Effector memory CD4-positive, alpha-beta T cell (primary cell): ENCODE measurements at places on chromosomes 4 and X.
A peak's percentile ranks its signal among the peaks of the same experiment; 100 is the strongest.

- DNase-seq, result no peak
These were observed 7.5 kb upstream of the LETM1 start for GRCh38 chr4:1863297-1864033.

DNA sequence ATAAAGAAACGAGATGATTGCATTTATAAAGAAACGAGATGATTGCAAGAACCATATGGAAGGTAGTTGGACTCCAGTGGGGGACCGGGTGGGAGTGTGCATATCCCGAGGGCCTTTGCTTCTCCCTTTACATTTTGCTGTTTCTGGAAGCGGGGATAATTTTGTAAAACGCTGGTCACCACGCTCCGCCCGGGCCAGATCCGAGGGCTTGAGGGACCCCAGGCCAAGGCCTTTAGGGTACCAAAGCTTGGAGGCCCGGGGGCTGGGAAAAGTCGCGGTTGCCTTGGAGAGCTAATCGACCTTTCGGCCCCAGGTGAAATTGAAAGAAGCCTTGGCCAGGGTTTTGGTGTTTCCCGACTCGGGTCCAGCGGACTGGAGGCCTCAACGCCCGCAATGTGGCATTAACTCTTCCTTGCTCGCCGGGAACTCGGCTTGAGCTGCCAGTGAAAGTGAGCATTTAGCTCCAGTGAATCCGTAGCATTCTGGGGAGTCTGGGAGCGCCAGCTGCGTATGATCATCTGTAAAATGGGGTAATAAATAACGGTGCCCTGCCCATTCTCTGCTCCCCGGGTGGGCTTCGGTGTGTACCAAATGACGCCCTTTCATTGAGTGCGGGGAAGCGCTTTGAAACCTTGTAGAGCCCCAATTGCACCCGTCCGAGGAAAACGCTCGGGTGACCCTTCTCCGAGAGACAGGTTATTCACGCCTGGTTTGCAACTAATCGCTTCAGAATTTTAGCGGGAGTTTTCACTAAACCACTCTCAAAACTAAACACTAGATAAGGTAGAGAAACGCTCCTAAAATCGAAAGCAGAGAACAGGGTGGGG is 4.5 kb downstream of the NKX3-2 start:
- DNase-seq, result no peak

DNA sequence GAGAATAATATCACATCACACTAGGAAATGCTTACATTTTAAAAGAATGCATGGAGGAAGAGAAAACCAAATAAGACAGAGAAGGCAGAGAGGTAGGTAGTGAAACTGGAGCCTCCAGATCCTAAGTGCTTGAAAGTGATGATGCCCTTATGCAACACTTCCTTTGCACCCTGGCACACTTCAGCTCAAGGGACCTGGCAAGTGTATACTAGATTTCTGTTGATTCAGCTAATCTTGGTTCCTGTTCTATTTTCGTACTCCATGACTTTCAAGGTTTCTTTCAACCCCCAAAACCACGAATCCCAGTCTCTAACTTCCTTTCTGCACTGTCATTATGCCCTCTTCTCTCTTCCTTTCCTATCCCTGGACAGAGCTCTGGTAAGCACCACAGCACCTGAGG is 36.9 kb upstream of the SH3KBP1 start:
- no peak for DNase-seq

- DNase-seq, result peak; percentile 29
These were observed 1.8 kb upstream of the BCORL1 start for GRCh38 chrX:129980540-129981199.

- DNase-seq, result no peak
These were observed 82.2 kb upstream of the HELT start for GRCh38 chr4:184936071-184936470.

DNA sequence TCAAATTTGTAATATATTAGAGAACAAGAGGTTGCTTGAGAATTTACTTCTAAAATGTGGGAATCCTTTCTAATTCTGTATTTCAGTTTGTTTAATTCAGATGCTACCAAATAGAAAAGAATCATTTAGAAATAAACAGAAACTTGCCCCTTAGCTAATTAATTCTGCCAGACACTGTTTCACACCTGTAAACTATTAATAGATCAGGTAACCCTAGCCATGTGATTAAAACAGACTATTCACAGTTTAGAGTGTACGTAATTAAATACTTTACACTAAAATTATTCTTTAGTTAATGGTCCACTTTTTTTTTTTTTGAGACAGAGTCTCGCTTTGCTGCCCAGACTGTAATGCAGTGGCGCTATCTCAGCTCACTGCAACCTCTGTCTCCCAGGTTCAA is 124.0 kb downstream of the PTPN13 start:
- no peak for DNase-seq

- DNase-seq, result no peak
These were observed 178.3 kb upstream of the GYPA start for GRCh38 chr4:144318797-144319196.

GRCh38 chr4:156401371-156401770 is 447.7 kb upstream of the CTSO start:
- no peak for DNase-seq

DNA sequence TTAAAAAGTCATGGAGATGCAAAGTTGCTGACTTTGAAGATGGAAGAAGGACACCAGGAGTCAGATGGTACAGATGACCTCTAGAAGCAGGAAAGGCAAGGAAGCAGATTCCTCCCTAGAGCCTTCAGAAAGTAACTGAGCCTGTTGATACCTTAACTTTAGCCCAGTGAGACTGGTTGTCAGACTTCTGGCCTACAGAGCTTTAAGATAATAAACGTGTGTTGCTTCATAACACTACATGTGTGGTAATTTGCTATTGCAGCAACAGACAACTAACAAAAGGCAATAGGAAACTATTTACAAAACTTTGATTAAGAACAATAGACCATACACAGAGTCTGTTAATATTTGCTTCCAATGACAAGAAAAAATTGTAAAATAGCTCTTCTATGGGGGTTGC is 102.0 kb upstream of the USP38 start:
- no peak for DNase-seq

GRCh38 chrX:1658071-1658491 is 43.2 kb downstream of the ASMT start:
- no peak for DNase-seq

DNA sequence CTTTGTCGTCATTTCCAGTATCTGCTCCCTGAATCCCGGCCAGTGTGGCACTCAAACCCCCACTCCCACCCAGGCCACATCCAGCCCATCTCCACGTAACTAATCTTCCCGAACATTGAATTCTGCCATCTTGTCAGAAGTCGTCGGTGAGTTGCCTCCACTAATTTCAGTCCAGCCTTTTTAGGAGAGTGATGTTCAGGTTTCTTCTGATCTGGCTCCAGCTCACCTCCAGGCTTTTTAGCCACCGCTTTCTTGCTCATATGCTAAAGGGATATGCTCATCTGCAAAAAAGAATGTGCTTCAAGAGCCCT is 1.3 kb downstream of the TMEM165 start:
- no peak for DNase-seq

- peak; percentile 52 for DNase-seq
These were observed 24.2 kb downstream of the GPRIN3 start for GRCh38 chr4:89283226-89284009.

DNA sequence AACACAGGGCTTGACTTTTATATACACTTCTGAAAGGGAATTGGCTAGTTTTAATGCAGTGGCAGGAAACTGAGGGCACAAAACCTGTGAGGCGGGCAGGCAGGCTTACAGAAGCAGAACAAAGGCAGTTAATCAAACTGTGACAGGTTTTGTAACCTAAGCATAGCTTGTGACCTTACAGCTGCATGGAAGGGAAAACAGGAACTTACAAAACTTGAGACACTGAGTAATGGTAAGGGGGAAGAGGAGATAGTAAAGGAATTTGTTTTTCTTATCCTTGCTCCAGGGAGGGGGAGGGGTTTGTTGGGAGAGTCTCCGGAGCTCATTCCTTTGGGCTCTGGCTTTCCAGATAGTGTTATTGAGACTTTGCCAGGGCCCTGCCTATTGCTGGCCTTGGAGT is 55.6 kb downstream of the SLITRK4 start:
- DNase-seq, result no peak

DNA sequence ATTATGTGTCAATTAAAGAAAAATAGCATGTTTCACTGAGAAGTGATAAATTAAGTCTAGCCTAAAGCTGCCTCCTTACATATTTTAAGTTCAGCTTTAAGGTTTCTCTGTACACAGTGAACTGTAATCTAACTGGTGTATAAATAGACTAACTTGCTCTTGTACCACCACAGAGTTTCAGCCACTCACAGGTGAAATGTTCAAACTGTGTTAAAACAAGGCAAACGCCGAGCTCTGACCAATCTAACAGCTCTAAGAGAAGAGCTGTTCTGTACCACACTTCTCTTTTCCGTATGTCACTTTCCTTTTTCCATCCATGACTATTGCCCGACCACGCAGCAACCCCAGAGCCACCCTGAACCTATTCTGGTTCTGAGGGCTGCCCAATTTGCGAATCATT is 64.5 kb downstream of the DCHS2 start:
- no peak for DNase-seq

DNA sequence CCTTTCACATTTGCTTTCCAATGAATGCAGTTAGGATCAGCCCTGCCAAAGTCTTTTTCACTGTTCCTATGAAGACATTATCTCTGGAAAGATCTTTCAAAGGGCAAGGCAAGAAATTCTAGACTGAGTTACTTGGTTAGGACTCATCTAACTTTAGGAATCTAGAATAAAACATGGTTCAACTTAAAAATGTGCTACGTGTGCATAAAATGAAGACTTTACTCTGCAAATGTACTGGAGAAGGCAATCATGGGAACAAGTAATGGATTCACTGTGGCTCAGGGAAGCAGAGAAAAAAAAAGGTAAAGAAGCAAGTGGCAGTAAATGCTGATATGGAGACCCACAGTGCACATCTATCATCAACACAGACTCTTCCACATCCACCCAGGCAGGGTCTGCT is 297.4 kb downstream of the HNRNPD start:
- DNase-seq, result no peak

DNA sequence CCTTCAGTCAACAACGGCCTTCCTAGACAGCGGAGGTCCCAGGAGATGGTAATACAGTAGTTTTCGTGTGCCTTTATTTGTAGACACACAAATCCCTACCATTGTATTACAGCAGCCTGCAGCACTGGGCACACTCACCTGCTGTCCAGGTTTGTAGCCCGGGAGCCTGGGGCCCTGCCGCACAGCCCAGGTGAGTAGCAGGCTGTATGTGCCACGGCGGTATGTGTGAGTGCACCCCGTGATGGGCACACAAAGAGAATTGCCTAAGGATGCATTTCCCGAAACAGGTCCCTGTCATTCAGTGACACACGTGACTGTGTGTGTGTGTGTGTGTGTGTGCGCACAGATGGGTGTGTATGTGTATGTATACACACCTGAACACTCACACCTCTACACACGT is 8.1 kb upstream of the SLC25A6 start:
- no peak for DNase-seq

- DNase-seq, result no peak
These were observed 767 bp downstream of the PAQR3 start for GRCh38 chr4:78938474-78938867.

DNA sequence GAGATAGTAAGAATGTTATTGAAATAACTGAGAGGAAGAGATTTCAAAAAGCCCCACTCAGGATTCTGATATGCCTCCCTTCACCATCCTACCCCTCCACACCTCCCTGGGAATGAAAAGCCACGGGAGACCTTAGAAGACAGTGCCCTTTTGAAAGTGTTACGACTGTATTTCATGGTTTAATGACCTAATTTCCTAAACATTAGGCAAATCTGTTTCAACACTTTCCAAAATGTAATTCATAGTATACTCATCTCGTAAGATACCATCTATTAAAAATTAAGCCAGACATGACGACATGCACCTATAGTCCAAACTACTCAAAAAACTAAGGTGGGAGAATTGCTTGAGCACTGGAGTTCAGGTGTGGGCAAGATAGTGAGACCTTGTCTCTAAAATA is 106.3 kb downstream of the HNRNPD start:
- DNase-seq, result no peak

- DNase-seq, result peak; percentile 69
These were observed 4.5 kb upstream of the CXCR3 start for GRCh38 chrX:71622576-71623450.

GRCh38 chrX:140503714-140504351 is 1.0 kb downstream of the SOX3 start:
- no peak for DNase-seq

DNA sequence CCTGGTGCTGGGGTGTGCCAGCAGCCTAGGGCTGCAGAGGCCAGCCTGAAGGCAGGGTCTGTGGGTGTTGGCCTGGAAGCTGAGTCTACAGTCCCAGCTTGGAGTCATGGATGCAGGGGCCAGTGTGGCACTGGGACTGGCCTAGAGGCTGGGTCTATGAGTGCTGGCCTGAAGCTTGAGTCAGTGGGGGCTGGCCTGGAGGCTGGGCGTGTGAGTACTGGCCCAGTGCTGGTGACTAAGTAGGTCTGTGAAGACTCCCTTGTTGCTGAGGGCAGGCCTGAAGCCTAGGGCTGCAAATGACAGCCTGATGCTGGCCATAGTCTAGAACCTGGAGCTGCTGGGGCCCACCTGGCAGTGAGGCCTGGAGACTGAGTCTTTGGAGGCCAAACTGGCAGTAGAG is 31.3 kb upstream of the ALG13 start:
- no peak for DNase-seq

DNA sequence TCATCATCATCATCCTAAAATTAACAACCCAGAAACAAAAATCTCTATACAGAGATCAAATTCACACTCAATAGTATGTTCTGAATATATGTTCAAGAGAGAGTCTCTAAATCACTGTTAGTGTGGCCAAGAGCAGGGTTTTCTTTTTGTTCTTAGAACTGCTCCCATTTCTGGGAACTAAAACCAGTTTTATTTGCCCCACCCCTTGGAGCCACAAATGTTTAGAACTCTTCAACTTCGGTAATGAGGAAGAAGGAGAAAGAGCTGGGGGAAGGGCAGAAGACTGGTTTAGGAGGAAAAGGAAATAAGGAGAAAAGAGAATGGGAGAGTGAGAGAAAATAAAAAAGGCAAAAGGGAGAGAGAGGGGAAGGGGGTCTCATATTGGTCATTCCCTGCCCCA is 32.3 kb downstream of the CYBB start:
- DNase-seq, result no peak

DNA sequence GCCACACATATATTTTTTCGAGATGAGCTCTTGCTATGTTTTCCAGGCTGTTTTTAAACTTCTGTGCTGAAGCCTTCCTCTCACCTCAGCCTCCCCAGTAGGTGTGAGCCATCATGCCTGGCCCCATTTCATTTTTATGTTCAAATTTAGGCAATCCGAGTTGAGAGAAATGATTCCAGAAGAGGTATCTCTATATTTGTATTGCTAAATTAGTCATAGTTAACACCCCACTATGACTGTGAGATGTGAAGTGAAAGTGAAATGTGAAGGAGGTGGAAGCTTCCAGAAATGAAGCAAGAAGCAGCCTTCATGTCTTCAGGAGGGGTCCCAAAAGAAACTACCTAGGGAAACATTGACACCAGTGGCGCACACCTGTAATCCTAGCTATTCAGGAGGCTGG is 17.7 kb downstream of the APELA start:
- DNase-seq, result no peak

GRCh38 chr4:69951602-69952001 is 13.9 kb downstream of the CSN2 start:
- no peak for DNase-seq

- DNase-seq, result no peak
These were observed 29.9 kb upstream of the TET2 start for GRCh38 chr4:105116616-105117319.

- no peak for DNase-seq
These were observed 7.0 kb upstream of the TET2 start for GRCh38 chr4:105139646-105140045.
